ENCODE measurements at places on chromosomes 2 and 18.

DNA sequence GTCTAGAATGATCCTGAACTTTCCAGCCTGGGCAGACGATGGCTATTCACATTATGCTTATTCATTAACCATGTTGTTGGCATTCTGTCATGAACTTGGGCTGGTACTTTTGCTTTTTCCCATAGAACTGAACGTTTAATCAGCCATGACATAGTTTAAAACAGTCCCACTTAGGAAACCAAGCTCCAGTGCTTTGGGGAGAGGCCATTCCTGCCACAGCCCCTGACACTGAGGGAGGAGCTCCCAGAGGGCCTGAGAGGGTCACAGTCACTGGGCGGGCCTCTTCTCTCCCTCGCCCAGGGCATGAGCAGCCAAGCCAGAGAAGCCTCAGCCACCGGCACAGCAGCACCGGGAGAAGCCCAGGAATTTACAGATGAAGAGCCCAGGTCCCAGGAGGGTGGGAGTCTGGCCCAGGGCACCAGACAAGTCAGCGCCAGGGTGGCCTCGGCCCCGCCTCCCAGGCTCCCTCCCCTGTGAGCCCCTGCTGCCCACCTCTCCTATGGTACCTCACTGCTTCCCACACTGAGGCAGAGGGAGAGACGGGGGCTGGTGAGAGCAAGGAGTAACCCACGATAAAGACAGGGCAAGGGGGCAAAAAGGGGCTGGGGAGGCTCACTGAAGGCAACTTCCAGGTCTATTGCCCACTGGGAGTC lies 33.6 kb downstream of the MAL start:
- DNase-seq, result no peak

GRCh38 chr2:148642891-148643416 lies 1.6 kb upstream of the EPC2 start:
- DNase-seq, result no peak

DNA sequence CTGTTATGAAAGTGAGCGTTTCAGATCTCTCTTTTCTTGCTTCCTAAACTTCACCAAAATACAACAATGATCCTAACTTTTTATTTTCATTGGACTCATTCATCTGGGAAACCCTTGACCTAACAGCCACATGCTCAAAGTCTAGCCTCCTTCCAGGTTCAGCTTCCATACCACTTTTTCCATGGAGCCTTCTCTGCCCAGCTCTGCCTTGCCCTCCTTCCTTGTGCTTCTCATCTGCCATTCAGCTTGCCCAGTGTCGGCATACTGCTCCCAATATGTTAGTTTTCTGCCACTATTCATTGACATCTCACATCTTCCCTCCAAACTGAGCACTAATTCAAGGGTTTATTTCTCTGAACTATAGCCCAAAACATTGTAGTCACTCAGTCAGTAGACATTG lies 214.7 kb downstream of the RAD51AP2 start:
- no peak for DNase-seq

DNA sequence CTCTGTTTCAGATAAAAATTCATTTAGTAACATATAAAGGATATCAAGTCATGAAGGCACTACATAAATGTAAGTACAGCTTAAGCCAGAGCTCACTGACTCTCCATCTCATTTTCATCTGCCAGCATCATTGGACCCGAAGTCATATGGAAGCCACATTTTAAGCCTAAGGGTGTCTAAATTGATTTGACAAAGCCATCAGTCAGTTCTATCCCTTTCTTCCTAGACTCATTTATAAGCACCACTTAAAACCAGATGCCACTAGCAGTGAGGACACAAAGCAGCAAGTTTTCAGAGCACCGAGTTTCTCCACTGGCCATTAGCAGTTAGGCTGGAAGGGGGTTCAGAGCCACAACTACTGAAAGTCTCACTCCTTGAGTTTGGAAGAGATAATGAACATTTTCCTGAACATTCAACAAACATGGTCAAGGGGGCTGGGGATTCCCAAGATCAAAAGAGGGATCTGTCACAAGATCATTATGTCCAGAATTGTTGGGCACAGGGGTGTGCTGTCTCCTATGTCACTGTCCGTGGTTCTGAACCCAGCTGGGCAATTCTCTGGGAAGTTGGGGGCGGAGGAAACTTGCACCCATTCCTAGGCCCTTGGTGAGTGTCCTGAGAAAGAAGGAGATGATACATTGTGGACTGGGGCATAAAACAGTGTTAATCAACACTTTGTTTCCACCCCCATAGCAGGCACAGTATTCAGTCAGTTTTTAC lies 158.5 kb upstream of the LMAN1 start:
- DNase-seq, result no peak

- no peak for DNase-seq
Measured at GRCh38 chr2:101854877-101855276, 136.9 kb upstream of the IL1R2 start.

GRCh38 chr2:239278941-239279365 lies 121.9 kb downstream of the HDAC4 start:
- no peak for DNase-seq

- no peak for DNase-seq
Measured at GRCh38 chr2:141555876-141556470, 574.8 kb downstream of the LRP1B start.

DNA sequence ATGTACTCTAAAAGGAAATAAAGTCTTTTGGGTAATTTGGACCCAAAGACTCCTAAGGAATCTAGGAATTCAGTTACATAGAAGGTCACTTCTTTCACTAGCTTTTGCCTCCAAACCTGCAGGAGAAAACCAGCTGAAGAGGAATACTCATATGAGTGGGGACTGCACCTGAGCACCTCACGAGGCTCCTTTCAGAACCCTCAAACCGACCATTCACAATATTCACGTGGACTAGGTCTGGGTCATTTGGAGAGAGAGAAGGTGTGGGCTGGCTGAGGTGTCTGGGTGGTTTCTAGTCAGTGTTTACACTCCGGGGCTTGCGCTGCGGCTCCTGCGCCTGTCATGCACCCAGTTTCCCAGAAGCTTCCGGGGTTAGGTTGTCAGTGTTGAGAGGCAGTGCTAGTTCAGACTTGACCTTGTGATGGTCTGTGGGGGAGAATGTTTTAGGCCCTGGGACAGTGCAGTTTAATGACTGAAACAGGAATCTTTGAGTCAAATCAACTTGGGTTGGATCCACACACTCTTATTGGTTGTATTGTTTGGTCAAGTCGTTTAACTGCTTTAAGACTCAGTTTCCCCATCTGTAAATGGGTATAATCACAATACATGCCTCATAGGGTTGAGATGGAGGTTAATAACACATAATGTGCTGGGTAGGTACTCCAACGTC lies 78.4 kb downstream of the LIMS1 start:
- DNase-seq, result peak; percentile 57

GRCh38 chr2:68363721-68364120 lies 1.4 kb upstream of the PLEK start:
- DNase-seq, result no peak

GRCh38 chr2:10447895-10448575 lies at the start of gene ODC1:
Gene ODC1, minus strand, starts transcription at chr2:10448327. Its CDS starts 3,295 bp downstream, at chr2:10445032.
- peak; percentile 95 for DNase-seq

- no peak for DNase-seq
Measured at GRCh38 chr2:64697297-64698176, 43.8 kb upstream of the SERTAD2 start.

DNA sequence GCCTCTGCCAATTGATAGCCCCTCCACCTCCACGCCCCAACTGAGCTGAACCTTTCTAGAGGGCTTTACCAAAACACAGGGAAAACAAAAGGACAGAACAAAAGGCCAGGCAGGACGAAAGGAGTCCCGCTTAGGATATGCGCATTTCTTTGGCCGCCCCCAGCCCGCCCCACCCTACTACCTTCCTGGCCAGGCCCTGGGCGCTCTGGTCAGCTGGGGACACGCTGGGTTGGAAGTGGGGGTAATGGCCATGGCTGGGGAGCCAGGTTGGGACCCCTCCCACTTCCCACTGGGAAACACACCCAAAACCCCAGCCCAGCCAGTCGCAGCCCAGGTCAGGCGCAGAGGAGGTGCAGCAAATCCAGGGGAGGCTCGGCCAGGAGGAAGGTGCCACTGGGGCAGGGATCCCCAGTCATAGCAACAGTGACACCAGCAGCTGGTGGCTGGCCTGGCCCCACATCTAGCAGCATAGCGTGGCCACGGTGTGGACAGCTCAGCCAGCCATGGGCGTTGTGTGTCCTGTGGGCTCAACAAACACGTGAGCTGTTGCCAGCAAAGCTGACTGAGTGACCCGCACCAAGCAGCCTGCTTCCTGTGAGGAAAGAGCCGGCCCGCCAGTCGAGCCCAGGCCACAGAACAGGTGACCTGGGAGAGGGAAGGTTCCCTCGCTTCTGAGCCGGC lies 24.6 kb upstream of the B3GNT7 start:
- DNase-seq, result no peak

GRCh38 chr2:3459185-3460015 lies 59.9 kb downstream of the ADI1 start:
- no peak for DNase-seq

DNA sequence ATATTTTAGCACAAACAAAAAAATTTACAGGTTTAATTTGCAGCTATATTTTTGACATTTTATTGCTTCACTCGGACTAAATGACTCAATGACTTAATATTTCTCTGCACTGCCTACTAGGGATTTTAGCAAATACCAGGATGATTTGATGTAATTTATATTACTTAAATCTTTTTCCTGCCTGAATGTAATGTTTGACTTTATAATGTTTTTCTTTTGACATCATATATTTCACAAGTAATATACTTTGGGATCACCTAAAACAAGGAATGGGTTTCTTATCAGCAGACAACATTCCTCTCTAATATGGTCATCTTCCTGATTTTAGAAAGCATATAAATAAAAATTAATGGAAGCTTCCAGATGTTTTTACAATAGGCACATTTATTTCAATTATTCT lies 253.2 kb upstream of the EPC2 start:
- DNase-seq, result no peak

DNA sequence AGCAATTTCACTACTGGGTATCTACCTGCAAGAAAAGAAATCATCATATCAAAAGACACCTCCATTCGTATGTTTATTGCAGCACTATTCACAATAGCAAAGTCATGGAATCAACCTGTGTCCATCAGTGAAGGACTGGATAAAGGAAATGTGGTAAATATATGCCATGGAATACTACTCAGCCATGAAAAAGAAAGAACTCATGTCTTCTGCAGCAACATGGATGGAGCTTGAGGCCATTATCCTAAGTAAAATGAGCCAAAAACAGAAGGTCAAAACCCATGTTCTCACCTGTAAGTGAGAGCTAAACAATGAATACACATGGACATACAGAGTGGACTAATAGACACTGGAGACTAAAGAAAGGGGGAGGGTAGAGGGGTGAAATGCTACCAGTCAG lies 322.2 kb downstream of the ZNF521 start:
- no peak for DNase-seq

DNA sequence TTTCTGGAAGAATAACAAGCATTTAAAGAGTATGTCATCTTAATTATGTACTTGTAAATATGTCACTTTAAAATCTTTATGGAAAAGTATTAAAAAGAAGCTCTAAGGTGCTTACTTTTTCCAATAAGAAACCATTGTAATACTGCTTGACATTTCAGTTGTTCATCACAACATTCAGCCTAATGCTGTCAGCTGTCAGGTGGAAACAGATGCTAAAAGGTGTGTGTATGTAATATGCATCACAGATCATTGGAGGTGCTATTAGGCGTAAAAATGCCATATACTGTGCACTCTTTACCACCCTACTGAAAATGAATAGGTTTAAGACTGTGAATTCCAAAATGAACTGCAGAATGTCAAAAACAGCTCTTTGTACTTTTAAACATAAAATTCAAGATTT lies 40.3 kb downstream of the METTL8 start:
- no peak for DNase-seq

DNA sequence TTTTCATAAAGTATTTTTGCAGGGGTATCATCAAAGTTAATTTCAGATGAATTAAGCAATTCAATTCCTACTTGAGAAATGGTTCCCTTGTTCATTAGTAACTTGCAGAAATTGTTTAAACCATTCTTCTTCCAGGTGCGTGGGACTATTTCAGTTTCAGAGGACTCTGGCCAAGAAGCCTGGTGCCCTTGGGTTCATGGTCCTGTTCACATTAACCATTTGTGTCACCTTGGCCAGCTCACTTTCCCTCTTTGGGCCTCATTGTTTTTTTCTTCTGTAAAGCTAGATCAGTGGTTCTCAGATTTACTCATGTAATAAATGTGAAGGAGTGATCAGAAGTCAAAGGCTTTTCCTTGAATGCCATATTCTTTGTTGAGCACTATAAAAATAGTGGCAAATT lies 112.4 kb upstream of the BZW1 start:
- DNase-seq, result no peak

GRCh38 chr2:240411261-240412160 lies 24.0 kb upstream of the GPC1 start:
- no peak for DNase-seq

All from activated effector memory CD4-positive, alpha-beta T cell treated with Interleukin-2 at 50 U/mL for 16 hours (primary cell).